Activated naive CD4-positive, alpha-beta T cell (primary cell): ENCODE measurements at places on chromosomes 4 and X.

- DNase-seq: no peak
Observed at GRCh38 chrX:93461060-93461459, 212.3 kb downstream of the NAP1L3 start.

- DNase-seq: no peak
Observed at GRCh38 chr4:76998251-76998901, 48.8 kb downstream of the SEPTIN11 start.

DNA sequence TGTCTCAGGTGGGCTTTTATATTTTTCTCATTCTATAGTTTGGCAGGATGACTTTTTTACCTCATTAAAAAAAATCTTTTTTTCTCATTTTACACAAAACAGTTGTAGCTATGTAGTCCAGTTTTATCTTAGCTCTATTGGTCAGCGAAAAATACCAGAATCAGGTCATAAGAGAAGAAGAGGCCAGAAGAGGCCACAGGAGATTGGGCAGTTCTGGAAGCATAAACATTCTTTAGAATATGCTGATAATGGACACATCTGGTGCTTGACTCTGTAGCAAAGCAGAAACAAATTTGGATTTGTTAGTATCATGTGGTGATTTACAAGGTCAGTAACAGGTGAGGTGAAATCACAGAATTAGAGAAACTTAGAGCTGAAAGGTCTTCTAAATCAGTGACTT, 66.6 kb upstream of the ARHGAP24 start:
- no peak for DNase-seq

GRCh38 chr4:23686169-23686897, 203.5 kb downstream of the PPARGC1A start:
- no peak for DNase-seq

DNA sequence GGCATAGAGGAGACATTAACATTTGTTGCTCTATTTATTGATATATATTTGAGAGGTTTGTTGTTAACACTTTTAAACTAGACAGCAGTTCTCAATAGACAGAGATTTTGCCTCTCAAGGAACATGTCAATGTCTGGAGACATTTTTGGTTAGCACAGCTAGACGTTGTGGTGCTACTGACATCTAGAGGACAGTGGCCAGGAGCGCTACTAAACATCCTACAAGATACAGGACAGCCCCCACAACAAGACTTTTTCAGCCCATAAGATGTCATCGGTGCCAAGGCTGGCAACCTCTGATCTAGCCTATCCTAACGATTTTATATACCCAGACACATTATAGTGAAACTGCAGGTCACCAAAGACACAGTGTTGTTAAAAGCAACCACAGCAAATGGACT, 18.4 kb upstream of the CTSO start:
- no peak for DNase-seq

DNA sequence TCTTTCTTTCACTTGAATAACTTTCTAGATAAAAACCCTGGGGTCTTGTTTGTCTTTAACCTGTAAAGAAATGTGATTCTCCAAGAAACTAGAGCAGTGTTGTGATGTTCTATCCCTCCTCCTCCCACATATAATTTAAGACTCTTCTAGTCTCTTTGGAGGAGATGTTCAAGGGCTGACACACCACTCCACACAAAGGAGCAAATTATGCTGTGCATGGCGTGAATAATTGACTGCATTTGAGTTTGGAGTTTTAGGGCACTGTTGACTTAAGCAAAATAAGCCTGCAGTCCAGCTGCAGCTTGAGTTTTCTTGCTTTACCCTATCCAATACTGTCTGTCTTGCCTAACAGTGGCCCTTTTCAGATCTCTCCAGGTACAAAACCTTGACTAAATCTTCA, 119.7 kb downstream of the CHRDL1 start:
- no peak for DNase-seq
